Trophoblast cell (in vitro differentiated cells and primary cell): ENCODE measurements at places on chromosomes 7 and 10.
A peak's percentile ranks its signal among the peaks of the same experiment; 100 is the strongest.

GRCh38 chr7:129862682-129863081 is 90.1 kb downstream of the UBE2H start:
- DNase-seq: no peak

DNA sequence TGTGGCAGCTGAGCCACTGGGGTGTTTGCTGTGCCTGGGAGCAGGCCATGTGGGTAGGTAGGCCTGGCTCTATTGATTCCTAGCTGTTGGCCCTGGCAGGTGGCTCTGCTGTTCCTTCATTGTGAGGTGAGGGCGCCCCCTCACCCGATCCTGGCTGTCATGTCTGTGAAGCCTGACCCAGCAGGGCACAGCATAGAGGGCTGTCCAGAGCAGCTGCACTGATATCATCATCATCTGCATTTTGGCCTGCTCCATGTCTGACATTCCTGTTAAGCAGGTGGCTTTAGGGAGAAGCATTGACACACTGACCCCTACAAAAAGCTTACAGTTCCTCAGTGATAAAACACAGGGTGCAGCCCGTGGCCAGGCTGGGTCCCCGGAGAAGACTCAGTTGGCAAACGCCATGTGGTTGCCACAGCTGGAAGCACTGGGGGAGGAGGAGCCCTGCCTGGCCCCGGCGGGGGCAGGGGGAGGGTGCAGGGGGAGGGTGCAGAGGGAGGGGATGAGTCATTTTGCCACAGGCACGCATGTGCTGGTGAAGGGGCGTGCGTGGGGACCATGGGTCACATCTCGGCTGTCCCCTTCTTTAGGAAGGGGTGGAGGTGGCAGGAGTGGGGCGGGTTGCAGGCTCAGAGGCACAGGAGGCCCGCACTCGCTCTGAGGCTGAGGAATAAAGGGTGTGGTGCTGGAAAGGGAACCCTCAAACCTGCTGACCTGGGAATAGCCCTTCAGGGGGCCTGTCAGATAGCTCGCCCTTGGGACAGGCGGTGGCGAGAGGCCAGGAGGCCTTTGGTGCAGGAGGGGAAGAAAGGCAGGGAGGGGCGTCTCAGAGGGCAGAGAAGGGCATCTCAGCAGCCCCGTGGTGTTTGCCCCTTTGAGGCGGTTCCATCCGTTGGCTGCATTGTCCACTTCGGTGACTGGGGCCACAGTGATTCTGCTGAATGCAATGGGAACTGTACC is 31.6 kb downstream of the IKZF1 start:
- DNase-seq: peak; percentile 48

- no peak for DNase-seq
These were observed 613.1 kb downstream of the SUGCT start for GRCh38 chr7:40747856-40748255.

DNA sequence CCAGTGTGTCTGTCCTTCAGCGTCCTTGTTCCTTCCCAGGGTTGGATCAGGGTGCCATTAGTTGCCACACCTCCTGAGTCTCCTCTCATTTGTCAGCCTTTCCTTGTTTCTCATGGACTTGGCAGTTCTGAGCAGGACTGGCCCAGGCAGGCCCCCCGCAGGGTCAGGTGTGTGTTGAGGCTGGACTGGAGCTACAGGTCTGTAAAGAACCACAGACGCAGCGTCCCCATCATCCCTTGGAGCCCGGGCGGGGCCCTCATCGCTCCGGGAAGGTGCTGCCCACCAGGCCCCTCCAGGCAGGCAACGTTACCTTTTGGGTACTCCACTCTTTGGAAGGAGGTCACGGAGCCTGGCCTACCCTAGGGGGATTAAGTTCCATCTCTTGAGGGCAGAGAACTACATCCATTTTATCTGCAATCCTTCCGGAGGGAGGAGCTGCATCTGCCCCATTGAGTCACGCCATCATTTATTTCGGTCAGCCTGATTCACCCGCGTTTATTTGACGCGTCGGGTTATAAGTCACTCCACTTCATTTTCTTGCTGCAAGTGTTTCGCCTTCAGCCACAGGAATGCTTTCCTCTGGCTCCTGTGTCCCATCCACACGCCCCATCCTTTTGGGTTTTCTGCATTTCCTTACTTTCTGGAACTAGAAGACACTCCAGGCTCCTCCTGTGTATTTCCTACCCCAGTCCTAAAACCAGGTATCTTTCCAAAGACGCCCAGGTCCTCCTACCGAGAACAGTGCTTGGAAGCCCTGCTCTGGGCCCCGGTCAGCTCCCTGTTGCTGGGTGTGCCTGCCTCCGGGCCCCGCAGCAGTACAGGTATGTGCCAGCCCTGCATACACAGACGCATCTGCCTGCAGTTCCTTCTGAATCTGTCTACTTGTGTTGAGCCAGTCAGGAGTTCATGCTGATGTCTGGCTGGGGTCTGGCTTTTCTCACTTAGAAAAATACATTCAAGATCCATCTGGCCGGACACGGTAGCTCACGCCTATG is 141.9 kb downstream of the MAD1L1 start:
- DNase-seq: no peak

- no peak for DNase-seq
These were observed 30.1 kb upstream of the SAMD8 start for GRCh38 chr10:75081379-75081778.

DNA sequence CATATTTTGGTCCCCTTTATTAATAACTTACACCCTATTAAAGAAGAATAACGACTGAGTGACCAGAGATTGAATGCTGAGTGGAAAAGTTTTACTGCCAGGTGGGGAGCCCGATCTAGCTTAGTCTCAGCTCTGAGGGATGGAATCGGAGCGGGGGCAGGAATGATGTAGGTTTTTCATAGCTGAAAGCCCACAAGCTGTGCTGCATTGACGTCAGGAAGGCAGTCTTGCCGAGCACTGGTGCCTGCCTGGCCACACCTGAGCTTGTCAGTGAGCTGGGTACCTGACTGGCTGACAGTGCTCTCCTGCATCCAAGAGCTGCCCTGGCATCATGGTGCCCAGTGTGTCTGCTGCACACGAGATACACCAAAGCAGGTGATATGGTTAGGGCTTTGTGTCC is 34.8 kb downstream of the GRK5 start:
- DNase-seq: no peak

GRCh38 chr7:30396389-30396788 is 82.2 kb downstream of the NOD1 start:
- DNase-seq: no peak
